Posterior cingulate gyrus (tissue), 11 donors: ENCODE measurements at places on chromosomes 12 and 14.

DNA sequence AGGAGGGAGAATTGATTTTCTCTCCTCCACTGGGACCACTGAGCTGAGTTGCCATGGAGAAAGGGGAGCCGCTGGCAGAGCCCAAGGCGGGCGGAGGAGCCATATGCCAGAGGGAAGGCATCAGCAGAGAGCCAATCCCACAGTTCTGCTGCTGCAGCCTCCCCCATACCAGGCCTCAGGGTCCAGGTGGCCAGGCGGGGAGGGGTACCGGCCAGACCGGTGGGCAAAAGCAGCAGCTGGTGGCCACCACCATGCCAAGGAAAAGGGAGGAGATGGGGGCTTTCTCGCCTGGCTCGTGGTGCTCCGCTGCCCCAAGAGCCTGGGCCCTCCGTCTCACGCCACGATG, 72.8 kb downstream of the PITPNM2 start:
- DNase-seq: no peak

- no peak for DNase-seq
Measured at GRCh38 chr12:41211448-41211847, 23.3 kb downstream of the PDZRN4 start.

- DNase-seq: no peak
Measured at GRCh38 chr14:46322730-46323403, 328.7 kb downstream of the RPL10L start.

- peak; percentile 88 for DNase-seq
Measured at GRCh38 chr12:124445121-124445718, 122.2 kb downstream of the NCOR2 start.

GRCh38 chr12:19794116-19794515, 354.8 kb downstream of the AEBP2 start:
- DNase-seq: no peak

- no peak for DNase-seq
Measured at GRCh38 chr12:80712866-80713265, 3.8 kb upstream of the MYF5 start.

- DNase-seq: no peak
Measured at GRCh38 chr14:32473464-32473855, 144.4 kb downstream of the AKAP6 start.

DNA sequence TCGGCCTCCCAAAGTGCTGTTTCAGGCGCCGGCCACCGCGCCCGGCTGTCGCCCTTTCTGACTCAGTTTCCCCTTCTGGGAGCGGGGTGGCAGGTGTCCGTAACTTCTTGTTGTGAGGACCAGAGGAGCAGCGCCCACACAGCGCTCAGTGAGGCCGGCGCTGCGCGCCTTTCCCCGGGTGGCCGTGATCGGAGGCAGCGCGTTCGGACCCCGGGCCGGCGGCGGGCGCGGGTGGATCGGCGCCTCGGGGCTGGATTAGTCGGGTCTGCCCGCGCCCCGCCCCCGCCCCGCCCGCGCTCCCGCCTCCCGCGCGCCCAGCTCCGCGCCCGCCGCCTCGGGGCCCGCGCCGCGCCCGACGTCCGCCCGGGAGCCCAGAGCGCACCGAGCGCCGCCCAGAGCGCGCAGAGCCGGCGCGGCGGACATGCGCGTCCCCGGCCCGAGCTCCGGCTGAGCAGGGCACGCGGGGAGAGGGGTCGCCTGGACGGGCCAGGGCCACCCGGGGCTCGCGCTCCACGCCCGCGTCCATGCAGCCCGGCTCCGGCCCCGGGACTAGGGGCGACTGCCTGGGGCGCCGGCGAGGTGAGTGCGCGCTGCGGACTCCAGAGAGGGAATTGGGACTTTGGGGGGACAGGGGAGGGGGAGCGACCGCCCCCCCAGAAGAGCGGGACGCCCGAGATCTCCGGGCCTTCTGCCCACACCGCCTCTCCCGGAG, 50.6 kb downstream of the LRCOL1 start:
- DNase-seq: no peak

- DNase-seq: no peak
Measured at GRCh38 chr12:6280053-6280469, 30.4 kb upstream of the PLEKHG6 start.

- no peak for DNase-seq
Measured at GRCh38 chr12:111693818-111694217, 8.0 kb downstream of the ACAD10 start.

DNA sequence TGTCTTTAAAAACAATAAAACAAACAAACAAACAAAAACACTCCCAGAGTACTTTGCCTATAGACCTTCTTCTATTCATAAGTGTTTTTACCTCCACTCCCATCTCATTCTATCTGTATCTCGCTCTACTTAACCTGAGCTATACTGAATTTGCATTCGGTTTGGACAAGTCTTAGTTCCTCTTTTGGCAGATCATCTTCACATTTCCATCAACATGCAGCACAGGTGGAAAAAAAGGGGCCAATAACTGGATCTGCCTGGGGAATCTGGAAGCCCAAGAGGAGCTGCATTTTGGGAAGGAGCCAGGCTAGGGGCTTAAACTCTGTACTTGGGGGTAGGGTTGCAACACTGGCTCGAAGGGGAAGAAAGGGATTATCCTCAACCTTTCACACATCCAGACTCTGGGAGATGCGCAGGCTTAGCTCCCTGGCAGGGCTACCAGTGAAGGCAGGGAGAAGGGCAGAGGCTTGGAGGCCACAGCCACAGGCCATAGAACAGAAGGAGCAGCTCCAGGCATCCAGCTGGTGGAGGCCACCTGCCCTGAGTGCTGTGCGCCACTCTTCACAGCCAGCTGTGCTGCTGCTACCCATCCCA, 4.1 kb downstream of the NINJ2 start:
- no peak for DNase-seq

DNA sequence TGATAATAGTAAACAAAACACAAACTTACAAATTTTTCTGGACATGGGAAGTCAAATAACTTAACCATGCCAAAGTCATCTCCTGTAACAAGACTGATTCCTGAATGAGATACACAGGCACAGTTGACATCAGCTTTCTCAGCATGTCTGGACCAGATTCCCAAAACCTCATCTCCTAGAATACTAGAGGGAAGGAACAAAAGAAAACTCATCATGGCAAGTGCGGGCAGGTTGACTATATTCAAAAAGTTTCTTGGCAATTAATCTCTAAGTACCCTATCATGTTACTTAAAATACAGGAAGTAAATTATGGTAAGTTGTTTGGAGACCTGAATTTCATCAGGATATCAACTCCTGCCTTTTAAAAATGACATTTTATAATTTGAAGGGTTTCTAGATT, 53.9 kb downstream of the ZC3H14 start:
- DNase-seq: no peak

DNA sequence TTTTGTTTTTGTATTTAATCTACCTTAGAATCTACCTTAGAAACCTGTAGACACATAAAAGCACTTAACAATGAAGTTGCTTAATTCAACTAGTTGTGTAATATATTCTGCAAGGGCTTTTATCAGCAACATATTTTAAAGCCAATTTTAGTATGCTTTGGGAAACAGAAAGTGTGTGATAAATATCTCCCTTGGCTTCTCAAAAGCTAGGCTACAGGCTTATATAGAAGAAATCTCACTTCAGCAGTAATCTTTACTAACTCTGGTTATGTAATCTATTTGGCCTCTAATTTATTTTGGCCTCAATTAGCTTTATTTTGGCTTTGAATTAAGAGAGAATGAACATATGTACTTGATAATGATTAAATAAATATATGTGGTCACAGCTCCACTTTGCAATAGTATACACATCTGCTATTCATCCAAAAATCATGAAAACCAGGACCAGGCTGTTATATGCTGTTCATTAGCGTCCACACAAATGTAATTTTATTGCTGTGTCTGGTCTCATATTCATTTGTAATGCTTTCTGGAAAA, 37.2 kb downstream of the LRP6 start:
- no peak for DNase-seq

DNA sequence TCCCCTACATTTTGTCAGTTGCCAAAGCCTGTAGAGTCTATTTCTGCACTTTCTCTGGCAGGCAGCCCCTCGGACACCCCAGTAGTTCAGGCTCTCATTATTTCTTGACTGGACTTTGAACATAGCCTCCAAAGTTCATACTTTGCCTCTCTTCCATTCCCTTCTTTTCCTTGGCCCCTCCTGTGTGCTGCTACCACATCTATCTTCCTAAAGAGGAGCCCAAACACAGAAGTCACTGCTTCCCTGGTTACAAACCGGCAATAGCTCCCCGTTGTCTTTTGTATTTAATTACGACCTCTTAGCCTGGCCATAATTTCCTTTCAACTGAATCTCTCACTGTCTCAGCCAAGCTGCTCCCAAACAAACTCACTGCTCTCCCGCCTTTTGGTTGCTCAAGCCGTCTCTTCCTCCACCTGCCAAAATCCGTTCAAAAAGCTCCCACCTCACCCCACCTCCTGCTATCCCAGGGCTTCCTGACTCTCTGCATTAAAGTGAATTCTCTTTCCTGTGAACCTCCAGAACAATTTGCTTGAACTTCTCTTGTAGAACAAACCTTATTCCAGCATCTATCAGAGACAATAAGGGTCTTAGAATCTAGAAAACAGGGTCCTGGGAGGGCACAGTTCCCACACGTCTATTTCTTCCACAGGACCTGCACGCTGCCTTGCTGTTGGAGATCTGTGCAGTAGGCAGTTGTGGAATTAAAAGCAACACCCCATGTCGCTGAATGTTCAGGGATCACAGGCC, 46.9 kb downstream of the PRMT8 start:
- DNase-seq: no peak

DNA sequence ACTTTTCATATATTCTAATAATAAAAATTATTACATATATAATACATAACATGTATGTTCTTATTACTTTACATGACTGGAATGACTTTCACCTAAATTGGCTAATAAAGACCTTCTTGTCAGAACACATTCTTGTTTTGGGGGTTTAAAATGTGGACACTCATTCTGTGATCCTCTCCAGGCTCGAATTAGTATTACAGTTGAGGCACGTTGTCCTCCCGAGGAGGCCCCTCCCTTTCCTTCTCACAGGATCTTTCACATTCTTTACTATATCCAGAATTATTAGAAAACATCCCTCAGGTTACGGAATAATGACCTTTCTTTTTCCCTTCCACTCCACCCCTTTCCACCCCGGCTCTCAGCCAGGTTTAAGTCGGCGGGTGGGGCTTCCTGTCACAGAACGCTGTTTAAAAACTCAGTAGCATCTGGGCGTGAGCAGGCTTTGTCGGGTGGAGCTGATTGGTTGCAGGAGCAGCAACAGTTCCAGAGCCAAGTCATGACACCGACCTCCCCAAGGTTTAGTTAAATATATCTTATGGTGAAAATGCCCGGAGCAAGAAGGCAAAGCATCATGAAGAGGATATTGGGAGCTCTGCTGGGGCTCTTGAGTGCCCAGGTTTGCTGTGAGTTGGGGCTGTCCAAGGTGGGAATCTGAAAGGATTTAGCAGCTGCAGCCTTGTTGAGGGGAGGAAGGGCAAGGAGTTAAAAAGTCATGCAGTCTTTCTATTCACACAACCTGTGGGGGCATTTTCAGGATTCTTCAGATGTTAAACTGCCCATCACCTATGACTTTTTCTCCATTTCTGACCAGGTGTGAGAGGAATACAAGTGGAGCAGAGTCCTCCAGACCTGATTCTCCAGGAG, 396.7 kb upstream of the OR4E1 start:
- no peak for DNase-seq

GRCh38 chr14:61350427-61351270, 29.3 kb downstream of the PRKCH start:
- no peak for DNase-seq

DNA sequence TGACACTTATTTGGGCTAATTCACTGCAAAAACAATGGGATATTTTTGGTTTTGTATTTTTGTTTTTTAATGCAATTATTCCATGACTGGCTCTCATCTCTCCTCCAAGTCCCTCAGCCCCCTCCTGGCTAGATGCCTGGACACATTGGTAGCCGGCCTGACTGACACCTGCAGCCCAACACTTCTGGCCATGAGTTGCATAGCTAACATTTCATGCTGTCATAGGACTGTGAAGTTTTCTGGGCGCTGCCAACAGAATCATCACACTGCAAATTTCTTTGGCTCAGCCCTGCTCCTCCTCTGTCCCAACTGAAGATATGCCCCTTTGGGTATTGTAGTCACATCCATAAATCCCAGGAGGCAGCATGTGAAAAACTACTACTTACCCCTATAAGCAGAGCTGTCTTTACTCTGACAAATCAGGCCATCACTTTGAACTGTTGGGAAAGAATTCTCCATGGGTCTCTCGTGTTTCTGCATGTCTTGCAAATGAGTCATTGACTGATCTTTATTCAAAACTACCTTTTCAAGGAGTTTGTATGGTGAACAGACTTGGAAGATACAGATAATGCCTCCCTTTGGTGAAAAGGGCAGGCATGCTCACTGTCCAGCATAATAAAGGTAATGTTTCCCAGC, 126.7 kb upstream of the LGR5 start:
- no peak for DNase-seq

DNA sequence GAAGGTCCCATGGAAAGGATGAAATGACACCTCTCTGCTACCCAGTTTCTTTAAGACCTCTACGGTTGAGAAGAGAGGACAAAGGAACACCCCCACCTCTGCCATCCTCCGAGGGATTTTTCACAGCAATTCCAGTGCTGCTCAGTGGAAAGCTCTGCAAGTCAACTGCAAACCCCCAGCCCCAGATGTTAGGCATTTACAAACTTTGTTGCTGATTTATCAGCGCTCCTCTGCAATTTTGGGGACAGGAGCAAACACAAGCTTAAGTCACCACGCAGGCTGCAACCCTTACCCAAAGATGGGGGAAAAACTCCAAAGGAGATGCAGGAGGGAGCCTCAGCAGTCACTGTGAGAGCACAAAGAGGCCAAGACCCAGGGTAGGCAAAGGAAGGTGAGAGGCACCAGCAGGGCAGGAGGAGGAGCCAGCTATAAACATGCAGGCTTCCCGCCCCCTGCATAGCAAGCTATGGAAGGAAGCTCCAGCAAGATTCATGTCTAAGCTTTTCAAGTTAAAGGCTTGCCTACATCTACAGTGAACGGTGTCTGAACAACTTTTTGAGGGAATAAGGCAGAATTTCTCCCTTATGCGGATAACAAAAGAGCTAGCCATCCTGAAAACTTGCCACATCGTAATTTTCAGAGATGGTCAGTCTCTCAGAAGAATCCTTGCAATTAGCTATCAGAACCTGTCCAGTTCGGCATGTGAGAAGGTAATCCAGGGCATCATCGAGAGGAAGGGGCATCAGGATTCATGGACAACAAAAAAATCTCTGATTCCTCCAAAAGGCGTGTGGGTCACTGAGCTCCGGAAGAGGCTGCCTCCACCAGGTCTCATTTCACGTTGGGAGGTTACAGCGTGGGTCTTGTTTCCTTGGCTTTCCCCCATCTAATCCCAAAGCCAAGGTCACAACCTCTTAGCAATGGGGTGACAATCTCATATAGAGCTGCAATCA, 3.9 kb downstream of the CTDSP2 start:
- DNase-seq: no peak

GRCh38 chr12:49580572-49581535, 12.9 kb upstream of the MCRS1 start:
- peak; percentile 59 for DNase-seq

GRCh38 chr12:24025153-24025798, 75.8 kb upstream of the SOX5 start:
- no peak for DNase-seq

- no peak for DNase-seq
Measured at GRCh38 chr12:2360630-2361170, 307.9 kb downstream of the CACNA1C start.
